ENCODE measurements at places on chromosomes 3 and 15.

GRCh38 chr3:177150970-177151627 lies 46.2 kb downstream of the TBL1XR1 start:
- no peak for DNase-seq

DNA sequence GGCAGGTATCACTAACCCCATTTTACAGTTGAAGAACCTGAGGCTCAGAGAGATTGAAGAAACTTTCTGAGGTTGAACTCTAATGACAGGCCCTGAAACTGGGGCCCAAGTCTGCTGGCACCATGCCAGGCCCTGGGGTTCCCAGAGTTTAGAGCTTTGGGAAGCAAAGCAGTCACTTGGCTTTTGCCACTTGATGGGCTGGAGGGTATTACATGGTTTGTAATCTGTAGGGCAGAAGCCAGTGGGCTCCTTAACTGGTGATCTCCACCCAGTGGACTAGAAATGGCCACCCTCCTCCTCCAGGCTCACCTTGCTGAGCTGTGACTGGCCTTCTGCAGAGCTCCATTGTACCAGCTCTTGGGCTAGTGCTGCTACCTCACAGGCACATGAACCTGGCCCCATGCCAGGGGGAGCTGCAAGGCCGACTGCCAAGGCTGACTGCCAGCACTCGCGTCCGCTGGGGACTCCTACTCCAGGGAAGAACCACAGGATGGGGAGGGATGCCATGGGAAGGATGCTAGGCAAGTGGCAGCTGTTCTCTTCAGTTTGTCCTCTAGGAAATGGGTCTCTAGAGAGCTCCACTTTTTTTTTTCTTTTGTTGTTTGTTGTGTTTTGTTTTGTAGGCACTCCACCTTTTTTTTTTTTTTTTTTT lies 104.8 kb downstream of the ETFA start:
- DNase-seq = no peak

DNA sequence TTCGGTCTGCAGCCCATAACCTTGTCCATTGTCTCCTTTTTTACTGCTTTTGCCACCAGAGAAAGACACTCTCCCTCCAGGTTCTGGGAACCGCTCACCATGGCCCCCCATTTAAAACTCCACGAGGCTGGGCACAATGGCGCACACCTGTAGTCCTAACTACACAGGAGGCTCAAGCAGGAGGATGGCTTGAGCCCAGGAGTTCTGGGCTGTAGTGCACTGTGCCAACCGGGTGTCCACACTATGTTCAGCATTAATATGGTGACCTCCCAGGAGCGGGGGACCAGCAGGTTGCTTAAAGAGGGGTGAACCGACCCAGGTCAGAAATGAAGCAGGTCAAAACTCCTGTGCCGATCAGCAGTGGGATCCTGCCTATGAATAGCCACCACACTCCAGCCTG lies 28.0 kb upstream of the IDH2 start:
- no peak for DNase-seq

- DNase-seq = no peak
Measured at GRCh38 chr3:37174532-37175126, at the start of gene LRRFIP2. Gene LRRFIP2 (minus strand): TSS chr3:37174582. CDS start chr3:37148983, 25,599 bp downstream.

DNA sequence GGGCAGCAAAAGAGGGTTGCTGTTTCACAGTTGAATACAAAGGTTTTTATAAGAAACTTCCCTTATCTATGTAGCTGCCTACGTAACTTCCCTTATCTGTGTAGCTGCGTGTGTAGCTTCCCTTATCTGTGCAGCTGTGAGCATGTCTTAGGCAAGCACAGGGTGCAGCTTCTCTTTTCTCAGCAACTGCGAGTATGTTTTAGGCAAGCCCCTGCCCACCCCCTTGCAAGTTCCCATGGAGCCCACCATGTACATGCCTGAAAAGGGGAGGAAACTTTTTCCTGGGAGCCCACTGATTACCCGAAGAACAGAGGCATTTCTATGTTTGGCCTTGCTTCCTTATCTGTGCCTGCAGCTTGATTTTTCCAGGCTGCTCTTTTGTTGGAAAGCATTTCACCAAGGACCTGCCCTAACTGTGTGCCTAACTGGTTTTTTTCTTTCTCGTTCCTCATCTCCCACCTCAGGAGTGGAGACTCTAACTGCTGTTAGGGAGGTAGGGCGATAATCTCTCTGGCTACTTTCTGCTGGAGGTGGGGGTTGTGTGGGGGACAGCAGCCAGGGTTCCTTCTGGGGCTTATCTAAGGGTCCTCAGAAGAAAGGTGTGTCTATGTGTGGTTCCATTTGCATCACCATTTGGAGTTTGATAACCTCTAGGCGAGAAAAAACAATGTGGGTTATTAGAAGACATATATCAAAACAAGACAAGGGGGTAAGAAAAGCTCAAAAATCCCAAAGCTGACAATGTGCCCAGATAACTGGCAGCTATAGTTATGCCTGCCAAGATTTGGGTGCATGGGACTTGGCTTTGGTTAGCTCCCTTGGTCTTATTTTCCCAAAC lies 26.0 kb downstream of the SORD start:
- DNase-seq = peak; percentile 85

- no peak for DNase-seq
Measured at GRCh38 chr3:186971578-186971977, 41.3 kb downstream of the ST6GAL1 start.

- no peak for DNase-seq
Measured at GRCh38 chr15:27414168-27414870, 443.3 kb downstream of the GABRG3 start.

Data from bone marrow (tissue), 2 donors.